ENCODE measurements at places on chromosomes 5 and 9.

DNA sequence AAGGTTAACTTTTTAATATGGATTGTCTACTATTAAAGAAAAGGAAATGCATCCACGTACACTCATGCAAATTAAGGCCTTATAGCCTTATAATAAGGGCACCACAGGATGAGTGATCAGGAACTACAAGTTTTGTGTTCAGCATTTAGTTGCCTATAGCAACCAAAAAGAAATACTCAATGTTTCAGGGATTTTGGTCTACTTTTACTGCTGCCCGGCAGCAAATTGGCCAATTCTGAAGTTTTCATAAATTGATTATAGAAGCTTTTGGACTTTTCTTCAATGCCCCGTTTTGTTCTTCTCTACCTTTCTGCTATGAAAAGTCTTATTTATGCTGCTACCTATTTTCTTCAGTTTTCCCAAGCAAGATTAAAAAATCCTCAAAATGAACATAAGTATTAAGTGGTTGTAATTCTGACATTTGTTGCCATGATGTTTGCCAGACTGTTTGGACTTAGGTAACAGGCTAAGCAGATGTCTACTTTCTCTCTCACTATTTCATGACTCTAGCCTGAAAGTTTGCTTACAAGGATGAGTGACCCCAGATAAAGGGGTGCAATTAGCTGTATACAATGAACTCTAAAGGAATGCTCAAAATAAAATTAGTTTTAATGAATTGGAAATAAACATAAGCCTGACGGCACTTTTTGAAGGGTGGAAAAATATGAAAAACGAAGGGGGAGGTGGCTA is 391.5 kb upstream of the DAB2 start:
- DNase-seq = no peak

DNA sequence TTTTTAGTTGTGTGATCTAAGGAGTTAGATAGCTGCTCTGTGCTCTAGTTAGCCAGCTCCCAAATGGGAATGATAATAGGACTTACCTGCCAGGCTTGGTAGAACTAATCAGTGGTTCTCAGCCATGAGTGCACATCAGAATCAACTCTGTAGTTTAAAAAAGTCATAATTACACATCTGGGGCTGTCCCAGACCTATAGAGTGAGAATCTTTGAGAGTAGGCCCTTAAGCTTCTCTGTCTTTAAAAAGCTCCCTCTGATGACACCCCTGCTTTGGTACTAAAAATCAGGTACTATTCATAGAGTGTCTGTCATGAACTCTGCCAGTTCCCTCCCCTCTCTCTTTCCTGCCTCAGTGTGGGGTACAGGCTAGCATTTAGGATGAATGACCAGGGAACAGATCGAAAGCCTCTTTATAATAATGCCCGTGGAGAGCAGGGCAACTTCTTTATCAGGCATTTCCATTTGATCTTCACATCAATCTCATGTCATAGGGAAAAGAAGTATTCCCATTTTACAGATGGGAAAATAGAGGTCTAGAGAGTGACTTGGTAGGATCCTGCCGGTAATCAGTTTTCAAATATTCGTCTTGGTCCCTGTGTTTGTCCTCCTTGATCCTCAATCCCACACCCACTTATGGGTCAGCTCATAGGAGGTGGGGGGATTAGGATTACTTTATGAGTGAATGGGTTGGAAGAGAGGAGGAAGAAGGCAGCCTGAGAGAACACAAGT is 15.3 kb downstream of the PPARGC1B start:
- no peak for DNase-seq

GRCh38 chr9:125255781-125256391 is 5.7 kb upstream of the GAPVD1 start:
- no peak for DNase-seq

- DNase-seq = no peak
These were observed 355.0 kb downstream of the DRD1 start for GRCh38 chr5:175088963-175089362.

DNA sequence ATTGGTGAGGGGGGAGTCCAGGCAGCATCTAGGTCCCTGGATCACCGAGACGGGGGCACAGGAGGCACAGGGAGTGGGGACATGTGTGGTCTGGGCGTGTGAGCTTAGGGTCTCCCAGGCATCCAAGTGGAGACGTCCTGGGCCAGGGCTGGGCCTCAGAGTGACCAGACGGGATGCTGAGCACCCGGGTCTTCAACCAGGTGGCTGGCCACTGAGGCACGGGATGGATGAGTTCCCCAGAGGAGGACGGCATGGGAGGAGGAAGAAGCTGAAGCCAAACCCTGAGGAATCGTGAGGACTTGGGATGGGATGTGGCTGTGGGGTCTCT is 88.0 kb downstream of the LMX1B start:
- DNase-seq = no peak

GRCh38 chr9:101470021-101470420 is 34.4 kb upstream of the ALDOB start:
- no peak for DNase-seq

GRCh38 chr9:21762064-21762463 is 40.4 kb upstream of the MTAP start:
- no peak for DNase-seq

DNA sequence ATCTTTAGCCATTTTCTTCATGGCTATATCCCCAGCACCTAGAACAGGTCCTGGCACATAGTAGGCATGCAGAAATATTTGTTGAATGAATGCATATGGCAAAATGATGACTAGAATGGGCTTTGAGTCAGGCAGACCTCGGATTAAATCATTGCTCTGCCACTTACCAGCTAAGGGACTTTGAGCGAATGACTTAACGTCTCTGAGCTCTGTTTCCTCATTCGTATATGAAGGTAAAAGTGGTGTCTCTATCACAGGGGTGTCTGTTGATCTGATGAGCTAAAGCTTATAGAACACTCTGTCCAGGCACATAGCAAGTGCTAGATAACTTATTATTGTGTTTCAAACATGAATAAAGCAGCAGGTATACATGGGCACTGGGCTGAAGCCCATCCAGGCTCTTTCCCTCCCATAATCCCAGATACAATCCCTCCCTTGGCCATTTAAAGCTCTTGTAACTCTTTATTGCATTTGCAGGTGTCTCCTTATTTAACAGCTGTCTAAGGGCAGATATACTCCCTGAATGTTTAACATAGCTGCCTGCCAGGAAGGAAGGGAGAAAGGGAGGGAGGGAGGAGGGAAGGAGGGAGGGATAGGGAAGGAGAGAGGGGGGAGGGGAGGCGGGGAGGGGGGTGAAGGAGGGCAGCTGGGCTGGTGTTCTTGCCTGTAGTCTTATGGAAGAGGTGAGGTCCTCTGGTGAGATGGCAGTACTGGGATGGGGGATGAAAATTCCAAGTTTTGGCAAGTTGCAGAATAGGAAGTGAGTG is 23.2 kb upstream of the STXBP1 start:
- DNase-seq = no peak

DNA sequence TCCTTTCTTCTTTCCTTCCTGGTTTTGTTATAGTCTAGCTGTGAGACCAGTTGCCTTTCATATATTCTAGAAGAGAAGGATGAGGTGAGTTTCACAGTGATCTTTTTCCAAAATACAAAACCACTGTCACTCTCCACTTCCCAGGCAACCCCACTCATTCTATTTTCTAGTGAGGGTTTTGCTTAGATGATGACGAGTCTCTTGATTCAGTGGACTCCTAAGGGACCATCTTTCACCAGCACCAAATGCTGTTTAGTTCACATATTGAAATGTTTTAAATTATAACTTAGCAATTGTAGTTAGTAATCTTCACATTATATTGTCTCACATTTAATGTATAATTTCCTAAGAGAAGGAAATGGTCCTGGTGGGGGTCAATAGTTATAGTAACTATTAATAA is 25.2 kb downstream of the PIK3R1 start:
- no peak for DNase-seq

- no peak for DNase-seq
These were observed 420.6 kb upstream of the TYRP1 start for GRCh38 chr9:12272471-12273120.

DNA sequence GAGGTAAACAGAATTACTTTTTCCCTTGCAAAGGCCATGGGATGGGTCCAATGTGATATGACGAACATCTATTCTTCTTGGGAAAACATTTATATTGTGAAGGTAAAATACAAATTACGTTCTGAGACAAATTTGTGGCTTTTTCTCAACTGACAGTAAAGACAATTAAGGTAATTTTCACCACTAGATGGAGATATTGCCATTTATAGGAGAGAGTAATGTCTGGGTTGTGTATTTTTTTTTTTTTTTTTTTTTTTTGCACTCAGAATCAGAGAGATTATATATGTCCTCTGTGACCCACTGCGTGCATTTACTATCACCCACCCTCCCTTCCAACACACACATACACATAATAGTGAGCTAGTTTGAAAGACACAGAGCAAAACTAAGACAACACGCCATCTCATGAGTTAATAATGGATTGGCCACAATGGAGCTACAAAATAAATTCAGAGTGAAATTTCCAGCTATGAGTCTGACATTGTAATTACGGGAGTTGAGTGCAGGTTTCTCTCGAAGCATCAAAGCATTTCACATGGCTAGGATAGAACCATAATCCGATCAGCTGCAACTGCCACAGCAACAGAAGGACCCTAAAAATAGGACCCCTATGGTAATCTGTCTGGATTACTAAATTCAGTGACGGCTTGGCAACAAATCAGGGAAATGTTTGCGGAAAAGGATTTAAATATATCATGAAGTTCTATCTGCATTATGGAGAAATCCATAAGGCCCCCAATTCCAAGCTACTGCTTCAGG is 49.2 kb downstream of the ANXA1 start:
- no peak for DNase-seq

GRCh38 chr9:7936996-7937395 is 137.4 kb upstream of the DMAC1 start:
- DNase-seq = no peak

- DNase-seq = no peak
These were observed 92.0 kb upstream of the SSBP2 start for GRCh38 chr5:81842795-81843398.

- DNase-seq = no peak
These were observed 49.1 kb downstream of the MTMR12 start for GRCh38 chr5:32263684-32264083.

DNA sequence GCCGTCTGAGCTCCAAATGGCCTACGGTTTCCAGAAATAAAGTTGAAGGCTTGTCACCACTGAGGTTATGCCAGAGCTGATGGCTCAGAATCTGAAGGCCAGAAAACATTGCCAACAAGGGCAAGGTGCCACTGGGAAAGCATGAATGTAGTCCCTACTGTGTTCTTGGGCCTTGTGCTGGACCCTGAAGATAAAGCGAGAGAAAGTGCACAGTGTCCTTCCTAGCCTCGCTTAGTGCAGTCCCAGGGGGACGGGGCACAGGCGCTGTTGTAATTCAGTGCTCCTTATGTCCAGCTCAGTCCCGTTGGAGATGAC is 84.5 kb downstream of the NDFIP1 start:
- DNase-seq = no peak

- no peak for DNase-seq
These were observed 530.5 kb downstream of the MTRR start for GRCh38 chr5:8399471-8399870.

GRCh38 chr9:126690431-126691051 is 76.8 kb downstream of the LMX1B start:
- peak; percentile 65 for DNase-seq

DNA sequence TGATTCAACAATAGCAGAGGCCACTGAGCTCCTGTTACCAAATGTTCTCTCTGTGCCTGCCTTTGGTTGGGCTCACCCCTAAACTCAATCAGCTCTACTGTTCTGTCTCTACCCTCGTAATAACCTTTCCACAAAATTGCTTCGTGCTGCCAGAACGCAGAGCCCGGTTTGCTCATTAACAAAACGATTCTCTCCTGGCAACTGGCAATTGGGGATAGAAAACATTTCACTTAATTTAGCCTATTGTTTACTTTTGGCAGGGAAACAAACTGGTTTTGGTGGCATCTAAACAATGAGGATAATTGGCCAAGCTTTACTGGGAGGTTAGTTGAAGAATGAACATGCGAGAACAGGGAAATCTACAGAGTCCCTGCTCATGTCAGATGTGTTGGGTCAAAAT is 56.6 kb downstream of the SLC28A3 start:
- DNase-seq = no peak

DNA sequence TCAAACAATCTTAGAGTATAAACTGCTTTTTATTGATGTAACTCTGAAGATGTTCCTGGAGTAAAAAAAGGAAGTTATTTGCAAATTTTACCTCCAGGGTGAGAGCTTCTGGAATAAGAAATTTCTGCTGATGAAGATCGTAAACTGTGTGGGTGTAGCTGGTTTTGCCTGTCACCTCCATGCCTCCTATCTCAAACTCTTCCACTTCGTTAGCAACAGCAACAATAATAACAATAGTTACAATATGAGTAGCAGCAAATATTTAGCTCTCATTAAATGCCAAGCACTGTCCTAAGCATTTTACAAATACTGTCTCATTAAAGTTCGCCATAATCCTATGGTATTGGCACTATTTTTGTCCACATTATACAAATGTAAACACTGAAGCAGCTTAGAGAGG is 57.9 kb downstream of the GCNT1 start:
- DNase-seq = no peak

DNA sequence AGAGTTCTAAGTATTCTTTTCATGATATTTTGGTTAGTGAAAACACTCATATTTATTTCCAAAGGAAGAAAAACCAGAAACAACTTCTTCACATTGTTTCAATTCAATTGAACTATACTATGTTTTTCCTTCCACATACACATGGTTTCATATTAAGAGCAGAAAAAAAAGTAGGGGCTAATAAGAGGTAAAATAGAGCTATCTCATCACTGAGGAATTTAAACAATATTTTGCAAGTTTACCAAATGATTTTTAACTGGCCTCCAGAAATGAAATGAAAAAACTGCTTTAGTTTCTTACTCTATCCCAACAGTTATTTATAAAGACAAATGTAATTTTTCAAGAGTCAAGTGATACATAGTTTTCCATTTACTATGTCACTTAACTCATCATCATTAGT is 233.5 kb downstream of the RFX3 start:
- no peak for DNase-seq

All from stimulated activated CD4-positive, alpha-beta T cell treated with anti-CD3 and anti-CD28 coated beads, Interleukin-4, amount 100 ng/mL, for 1 hour (primary cell).